ENCODE measurements at places on chromosomes 13 and 19.

GRCh38 chr13:93955904-93956303, 523.6 kb downstream of the DCT start:
- DNase-seq: no peak

- no peak for DNase-seq
These were observed 34.2 kb upstream of the CEBPG start for GRCh38 chr19:33339016-33339984.

GRCh38 chr19:342801-343421, 1.7 kb downstream of the MIER2 start:
- no peak for DNase-seq

DNA sequence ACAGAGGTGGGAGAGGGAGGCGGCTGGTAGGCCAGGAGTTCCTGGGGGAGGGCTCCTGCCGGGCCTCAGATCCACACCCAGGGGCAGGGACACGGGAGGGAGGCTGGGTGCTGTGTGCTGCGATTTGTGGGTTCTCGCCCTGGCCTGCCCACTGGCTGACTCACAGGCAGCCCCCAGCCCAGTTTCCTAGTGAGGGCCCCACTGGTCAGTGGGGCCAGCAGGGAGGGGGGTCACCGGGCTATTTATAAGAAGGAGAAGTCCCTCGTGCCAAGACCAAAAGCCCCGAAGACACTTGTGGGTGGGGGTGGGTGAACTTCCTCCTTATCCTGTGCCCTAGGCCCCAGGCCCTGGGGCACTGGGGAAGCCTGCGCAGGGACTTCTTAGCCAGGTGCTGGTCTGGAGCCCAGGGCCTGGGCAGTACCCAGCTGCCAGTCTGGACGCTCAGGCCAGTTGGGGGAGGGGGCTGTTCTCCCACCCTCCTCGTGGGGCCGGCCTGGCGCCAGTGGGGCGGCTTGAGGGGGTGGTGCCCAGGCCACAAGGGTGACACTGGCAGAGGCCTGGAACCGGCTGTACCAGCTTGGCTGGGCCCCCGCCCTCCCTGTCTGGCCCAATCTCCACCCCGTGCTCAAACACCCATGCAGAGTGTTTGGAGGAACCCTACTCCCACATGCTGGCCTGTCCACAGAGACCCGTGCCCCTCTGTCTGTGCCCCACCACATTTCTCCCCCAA, 5.0 kb upstream of the JUNB start:
- DNase-seq: no peak

GRCh38 chr19:38742906-38743305, 1.4 kb downstream of the CAPN12 start:
- no peak for DNase-seq

DNA sequence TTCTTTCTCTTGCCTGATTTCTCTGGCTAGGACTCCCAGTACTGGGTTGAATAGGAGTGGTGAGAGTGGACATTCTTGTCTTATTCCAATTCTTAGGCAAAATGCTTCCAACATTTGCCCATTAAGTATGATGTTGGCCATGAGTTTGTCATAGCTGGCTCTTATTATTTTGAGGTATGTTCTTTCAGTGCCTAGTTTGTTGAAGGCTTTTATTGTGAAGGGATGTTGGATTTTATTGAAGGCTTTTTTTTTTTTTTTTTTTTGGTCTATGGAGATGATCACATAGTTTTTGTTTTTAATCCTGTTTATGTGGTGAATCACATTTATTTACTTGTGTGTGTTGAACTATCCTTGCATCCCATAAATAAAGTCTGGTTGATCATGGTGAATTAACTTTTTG, 19.8 kb downstream of the NHLRC3 start:
- no peak for DNase-seq

DNA sequence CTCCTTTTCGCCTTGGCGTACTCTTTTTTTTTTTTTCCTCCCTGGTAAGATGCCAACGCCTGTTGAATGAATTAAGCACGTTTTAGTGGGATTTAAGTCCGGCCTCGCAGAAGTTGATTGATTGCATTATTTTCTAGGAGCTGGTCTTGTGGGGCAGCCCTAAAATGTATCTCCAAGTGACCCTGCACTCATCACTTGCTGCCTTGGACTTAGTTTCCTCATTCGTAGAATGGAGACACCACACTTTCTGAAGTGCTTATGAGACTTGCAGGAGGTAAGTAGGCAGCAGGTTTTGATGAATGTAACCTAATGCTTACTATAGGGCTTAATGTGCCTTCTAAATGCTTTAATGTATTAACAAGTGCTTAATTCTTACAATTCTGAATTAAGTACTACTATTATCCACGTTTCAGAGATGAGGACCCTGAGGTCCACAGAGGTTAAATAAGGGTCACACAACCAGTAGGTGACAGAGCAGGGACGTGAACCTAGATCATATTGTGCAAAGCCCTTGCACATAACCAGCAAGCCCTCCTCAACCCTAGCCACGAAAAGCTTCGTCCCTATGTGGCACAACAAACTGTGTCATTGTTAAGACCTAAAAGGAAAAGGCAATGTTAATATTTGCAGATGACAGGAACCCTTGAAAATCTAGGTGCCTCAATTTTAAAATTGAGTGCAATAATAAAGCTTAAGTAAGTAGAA, 514 bp upstream of the ARGLU1 start:
- DNase-seq: no peak

DNA sequence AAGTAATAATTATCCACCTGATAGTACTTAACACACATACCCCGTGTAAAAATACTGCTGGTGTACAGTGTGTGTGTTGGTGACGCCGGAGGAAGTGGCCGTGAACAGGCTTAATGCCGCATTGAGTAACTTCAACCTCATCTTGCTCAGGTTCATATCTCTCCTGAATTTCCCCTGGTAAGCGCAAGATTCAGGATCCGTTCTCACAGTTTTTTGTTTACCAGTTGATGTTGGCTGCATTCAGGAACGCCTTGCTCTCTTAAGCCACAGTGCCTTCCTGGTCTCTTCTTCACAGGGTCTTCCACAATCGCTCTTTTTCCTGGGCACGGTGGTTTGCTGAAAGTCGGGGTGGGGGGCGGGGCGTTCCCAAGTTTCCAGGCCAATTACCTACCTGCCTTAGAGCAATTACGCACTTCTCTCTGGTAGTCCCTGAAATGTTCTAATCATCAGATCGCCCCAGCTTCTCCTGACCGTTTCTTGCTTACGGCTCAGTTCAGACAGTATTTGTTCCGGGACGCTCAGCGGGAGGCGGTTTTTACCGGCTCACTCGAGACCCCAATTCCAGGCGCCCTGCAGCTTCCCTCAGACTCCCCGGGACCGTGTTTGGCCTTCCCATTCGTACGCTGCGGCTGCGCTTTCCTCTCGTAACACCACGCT, 706 bp upstream of the DNAJC3 start:
- DNase-seq: no peak

DNA sequence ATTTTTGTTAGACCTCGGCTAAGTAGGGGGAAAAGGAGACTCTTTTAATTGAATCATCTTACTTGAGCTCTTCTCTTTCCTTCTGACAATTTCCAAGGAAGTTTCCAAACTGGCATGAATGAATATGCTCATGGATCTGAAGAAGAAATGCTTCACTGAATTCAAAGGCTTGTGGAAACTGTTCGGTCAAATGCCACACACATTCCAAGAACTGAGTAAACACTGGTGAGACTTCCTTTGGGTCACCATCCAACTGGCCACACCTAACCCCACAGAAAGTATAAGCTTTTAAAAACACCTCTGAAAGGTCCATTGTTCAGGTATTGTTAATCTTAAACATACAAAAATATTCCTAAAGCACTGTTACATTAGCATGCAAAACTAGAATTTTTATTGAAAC, 33.6 kb downstream of the MTMR6 start:
- no peak for DNase-seq

GRCh38 chr19:33332248-33332647, 29.9 kb upstream of the CEBPA start:
- DNase-seq: no peak

DNA sequence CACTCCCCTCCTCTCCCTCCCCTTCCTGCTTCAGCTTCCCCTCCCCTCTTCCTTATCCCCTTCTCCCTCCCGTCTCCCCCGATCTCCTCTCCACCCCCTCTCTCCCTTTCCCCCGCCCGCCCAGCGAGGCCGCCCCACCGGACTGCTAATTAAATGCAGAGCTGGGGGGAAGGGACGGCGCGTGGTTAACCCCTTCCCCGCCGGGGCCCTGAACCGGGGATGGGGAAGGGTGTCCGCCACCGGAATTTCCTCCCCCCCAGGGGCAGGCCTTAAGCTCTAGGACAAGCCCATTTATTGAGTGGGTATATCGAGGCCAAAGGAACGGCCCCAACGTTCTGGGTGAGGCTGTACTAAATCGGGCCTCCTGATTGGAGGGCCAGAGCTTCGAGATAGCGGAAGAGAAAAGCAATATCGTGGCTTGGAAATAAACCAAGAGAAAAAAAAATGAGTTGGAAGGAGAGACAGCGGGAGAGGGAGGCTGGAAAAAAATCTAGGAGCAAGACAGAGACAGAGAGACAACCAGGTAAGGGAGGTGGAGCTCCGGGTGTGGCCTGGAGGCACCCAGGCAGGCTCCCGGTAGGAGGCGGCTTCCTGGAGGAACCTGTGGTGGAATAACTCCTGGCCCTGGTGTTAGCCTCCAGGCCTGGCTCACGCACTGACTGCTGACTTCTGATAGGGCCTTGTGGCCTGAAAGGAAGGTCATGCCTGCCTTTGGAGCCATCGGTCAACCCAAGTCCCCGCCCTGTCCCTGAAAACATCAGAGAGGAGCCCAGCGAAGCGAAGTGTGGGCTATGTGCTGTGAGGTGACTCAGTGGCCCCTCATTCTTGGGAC, 11.6 kb upstream of the JUND start:
- DNase-seq: peak; percentile 31
